CD4-positive, CD25-positive, alpha-beta regulatory T cell (primary cell): ENCODE measurements at places on chromosomes 5 and 9. TPM values are rescaled to one million over a fixed set of nuclear protein-coding genes. Genes with fewer than 3 reads are reported as not detected.
A peak's percentile ranks its signal among the peaks of the same experiment; 100 is the strongest.

Gene SLC46A2
- not detected for total RNA-seq

DNA sequence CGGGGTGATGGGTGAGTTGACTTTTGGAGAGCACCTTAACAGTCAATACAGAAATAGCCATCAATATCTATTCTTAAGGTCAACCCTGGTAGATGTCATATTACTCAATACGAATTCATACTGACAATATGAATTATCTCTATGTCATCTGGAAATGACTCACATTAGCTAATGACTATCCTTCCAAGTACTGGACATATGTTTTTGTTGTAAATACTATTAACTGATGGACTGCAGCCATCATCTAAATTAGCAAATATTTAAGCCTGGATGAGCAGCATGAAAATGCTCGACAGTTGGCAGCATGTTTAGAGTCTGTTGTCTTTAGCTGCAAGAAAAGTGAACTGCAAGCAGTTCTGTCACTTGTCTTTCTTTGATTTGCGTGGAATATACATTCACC lies 19.6 kb upstream of the ISOC1 start:
- H3K4me3 ChIP-seq: no peak overlapping the region
- no peak overlapping the region for H3K27ac ChIP-seq
- no peaks in the 10 kb centered on the region for H3K4me1 ChIP-seq
- peaks cover 6% of the 10 kb centered on the region for H3K27me3 ChIP-seq

- DNase-seq: no peak
- H3K27ac ChIP-seq: no peak overlapping the region
- no peak overlapping the region for H3K4me3 ChIP-seq
Measured at GRCh38 chr5:154727361-154727760, 27.8 kb upstream of the LARP1 start.

DNA sequence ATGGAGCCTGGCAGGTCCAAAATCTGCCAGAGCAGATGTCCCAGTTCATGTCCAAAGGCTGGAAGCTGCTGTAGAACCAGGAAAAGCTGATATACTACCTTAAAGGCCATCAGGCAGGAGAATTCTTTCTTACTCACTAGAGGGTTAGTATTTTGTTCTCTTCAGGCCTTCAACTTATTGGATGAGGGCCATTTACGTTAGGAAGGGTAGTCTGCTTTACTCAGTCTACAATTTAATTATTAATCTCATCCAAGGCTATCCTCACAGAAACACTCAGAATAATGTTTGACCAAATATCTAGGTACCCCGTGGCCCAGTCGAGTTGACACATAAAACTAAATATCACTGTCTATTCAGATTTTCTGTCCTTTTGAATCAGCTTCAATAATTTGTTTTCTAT lies 437.4 kb downstream of the TLE4 start:
- no peak for DNase-seq
- no peaks in the 10 kb centered on the region for H3K4me1 ChIP-seq
- H3K27me3 ChIP-seq: peaks cover 2% of the 10 kb centered on the region
- no peaks in the 10 kb centered on the region for H3K36me3 ChIP-seq
- H3K27ac ChIP-seq: no peak overlapping the region
- H3K4me3 ChIP-seq: no peak overlapping the region

Gene TRMO
- total RNA-seq: 47.1 TPM

GRCh38 chr5:10982626-10983025 lies 221.6 kb upstream of the DAP start:
- peaks cover 1% of the 10 kb centered on the region for H3K4me1 ChIP-seq
- no peak for DNase-seq
- no peaks in the 10 kb centered on the region for H3K27me3 ChIP-seq
- no peak overlapping the region for H3K27ac ChIP-seq

GRCh38 chr5:143471041-143471509 lies 67.6 kb upstream of the NR3C1 start:
- H3K4me1 ChIP-seq: no peaks in the 10 kb centered on the region
- H3K27ac ChIP-seq: no peak overlapping the region
- H3K4me3 ChIP-seq: no peak overlapping the region
- no peaks in the 10 kb centered on the region for H3K27me3 ChIP-seq

GRCh38 chr5:458547-459353 lies 15.8 kb downstream of the EXOC3 start:
- peak; percentile 53 for DNase-seq
- no peak overlapping the region for H3K27ac ChIP-seq
- peaks cover 3% of the 10 kb centered on the region for H3K4me1 ChIP-seq
- peaks cover 76% of the 10 kb centered on the region for H3K36me3 ChIP-seq
- H3K27me3 ChIP-seq: no peaks in the 10 kb centered on the region
- H3K4me3 ChIP-seq: no peak overlapping the region

Gene SNCAIP
- not detected for total RNA-seq

GRCh38 chr5:123151227-123151909 lies 62.3 kb downstream of the PRDM6 start:
- H3K27ac ChIP-seq: no peak overlapping the region
- no peaks in the 10 kb centered on the region for H3K4me1 ChIP-seq
- no peak overlapping the region for H3K4me3 ChIP-seq
- no peak for DNase-seq

Gene CDH6
- not detected for total RNA-seq

Gene ZSWIM6
- 12.2 TPM for total RNA-seq

GRCh38 chr5:40025586-40025985 lies 600.8 kb upstream of the DAB2 start:
- no peak for DNase-seq
- no peak overlapping the region for H3K27ac ChIP-seq
- no peaks in the 10 kb centered on the region for H3K27me3 ChIP-seq
- H3K4me3 ChIP-seq: no peak overlapping the region
- no peaks in the 10 kb centered on the region for H3K36me3 ChIP-seq
- no peaks in the 10 kb centered on the region for H3K4me1 ChIP-seq

DNA sequence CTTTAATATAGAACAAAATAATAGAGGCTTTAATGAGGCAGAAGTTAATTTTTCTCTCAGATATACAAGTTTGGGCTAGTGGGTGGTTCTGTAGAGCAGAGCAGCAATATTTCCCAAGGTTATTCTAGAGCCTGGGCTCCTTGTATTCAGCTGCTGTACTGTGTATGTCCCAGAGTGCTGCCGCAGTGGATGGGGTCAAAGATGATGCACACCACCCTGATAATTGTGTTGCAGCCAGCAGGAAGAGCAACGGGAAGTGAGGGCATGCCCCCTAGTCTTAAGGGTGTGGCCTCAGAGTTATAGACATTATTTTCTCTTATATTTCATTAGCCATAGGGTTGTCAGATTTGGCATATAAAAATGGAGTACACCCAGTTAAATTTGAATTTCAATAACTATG lies 23.9 kb upstream of the KIF4B start:
- no peaks in the 10 kb centered on the region for H3K36me3 ChIP-seq
- H3K27ac ChIP-seq: no peak overlapping the region
- H3K27me3 ChIP-seq: peaks cover 6% of the 10 kb centered on the region
- no peak for DNase-seq

Gene PCDHGA2
- total RNA-seq: not detected

- peak overlapping the region; percentile 77 for H3K4me3 ChIP-seq
- peaks cover 17% of the 10 kb centered on the region for H3K4me1 ChIP-seq
- H3K36me3 ChIP-seq: peaks cover 33% of the 10 kb centered on the region
- H3K27me3 ChIP-seq: no peaks in the 10 kb centered on the region
- DNase-seq: no peak
- peak overlapping the region; percentile 67 for H3K27ac ChIP-seq
Measured at GRCh38 chr9:131530546-131530919, 530 bp downstream of the UCK1 start.

- H3K27me3 ChIP-seq: peaks cover 2% of the 10 kb centered on the region
- H3K4me3 ChIP-seq: no peak overlapping the region
- no peaks in the 10 kb centered on the region for H3K36me3 ChIP-seq
- H3K4me1 ChIP-seq: no peaks in the 10 kb centered on the region
- H3K27ac ChIP-seq: no peak overlapping the region
- no peak for DNase-seq
Measured at GRCh38 chr9:90857091-90857490, 55.5 kb downstream of the SYK start.

DNA sequence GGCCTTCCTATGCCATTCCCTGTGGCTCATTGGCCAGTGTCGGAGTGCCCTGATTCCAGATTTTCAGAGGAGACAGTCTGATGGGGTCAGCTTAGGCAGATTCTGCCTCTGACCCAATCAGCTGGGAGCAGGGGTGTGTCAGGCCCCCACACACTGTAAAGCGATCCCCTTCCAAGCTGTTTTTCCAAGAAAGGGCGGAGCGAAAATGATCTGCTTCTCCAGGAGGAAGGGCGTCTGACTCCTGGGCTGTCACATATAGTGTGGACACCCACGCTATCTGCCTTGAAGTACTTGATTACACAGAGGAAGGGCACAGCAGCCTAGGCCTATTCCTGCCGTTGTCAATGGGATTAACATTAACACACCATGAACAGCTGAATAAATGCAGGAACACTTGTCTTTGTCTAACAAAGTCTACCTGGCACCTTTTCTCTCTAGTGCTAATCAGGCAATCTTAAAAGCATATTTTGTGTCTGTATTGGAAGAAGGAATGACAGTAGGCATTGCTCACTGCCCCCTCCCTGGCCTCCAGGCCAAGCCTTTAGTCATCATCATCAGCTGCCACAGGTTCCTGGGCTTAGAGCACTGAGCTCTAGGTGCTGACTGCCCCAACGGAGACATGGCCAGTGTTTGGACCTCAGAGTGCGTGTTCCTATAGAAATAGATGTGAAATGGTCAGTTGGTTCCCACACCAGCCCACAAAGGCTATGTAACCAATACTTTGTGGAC lies 218.7 kb downstream of the MELK start:
- no peak for DNase-seq
- H3K4me1 ChIP-seq: no peaks in the 10 kb centered on the region
- H3K36me3 ChIP-seq: no peaks in the 10 kb centered on the region
- H3K27ac ChIP-seq: no peak overlapping the region
- H3K4me3 ChIP-seq: no peak overlapping the region
- peaks cover 2% of the 10 kb centered on the region for H3K27me3 ChIP-seq

Gene PRELID2
- total RNA-seq: 3.1 TPM

GRCh38 chr5:141785135-141785534 lies 93.1 kb downstream of the PCDH1 start:
- no peaks in the 10 kb centered on the region for H3K36me3 ChIP-seq
- H3K4me1 ChIP-seq: no peaks in the 10 kb centered on the region
- peaks cover 2% of the 10 kb centered on the region for H3K27me3 ChIP-seq
- DNase-seq: no peak

Gene CYSRT1
- total RNA-seq: not detected

- no peaks in the 10 kb centered on the region for H3K36me3 ChIP-seq
- H3K4me1 ChIP-seq: no peaks in the 10 kb centered on the region
- H3K27me3 ChIP-seq: peaks cover 15% of the 10 kb centered on the region
- H3K27ac ChIP-seq: no peak overlapping the region
- no peak overlapping the region for H3K4me3 ChIP-seq
- no peak for DNase-seq
Measured at GRCh38 chr9:99732715-99733114, 89.0 kb upstream of the NR4A3 start.

Gene UAP1L1
- total RNA-seq: 14.8 TPM

Gene PCDHGA12
- not detected for total RNA-seq

DNA sequence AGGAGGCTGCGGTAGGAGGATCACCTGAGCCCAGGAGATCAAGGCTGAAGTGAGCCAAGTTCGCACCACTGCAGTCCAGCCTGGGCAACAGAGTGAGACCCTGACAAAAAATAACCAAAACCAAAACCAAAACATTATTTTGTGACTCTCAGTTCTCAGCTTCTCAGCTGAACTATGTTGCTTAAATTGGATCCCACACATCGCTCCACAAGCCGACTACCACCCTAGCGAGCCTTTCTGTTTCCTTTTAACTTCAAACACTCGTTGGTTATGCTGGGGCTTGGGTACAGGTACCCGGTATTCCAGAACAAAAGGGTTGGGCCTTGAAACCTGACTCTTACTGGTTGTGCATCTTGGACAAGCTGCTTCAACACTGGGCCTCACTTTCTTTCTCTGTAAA lies 3.8 kb upstream of the PTGS1 start:
- DNase-seq: no peak
- no peak overlapping the region for H3K4me3 ChIP-seq
- no peaks in the 10 kb centered on the region for H3K27me3 ChIP-seq

GRCh38 chr5:138755084-138755748 lies 2.0 kb downstream of the CTNNA1 start:
- no peaks in the 10 kb centered on the region for H3K27me3 ChIP-seq
- no peaks in the 10 kb centered on the region for H3K36me3 ChIP-seq
- no peak overlapping the region for H3K27ac ChIP-seq
- no peak overlapping the region for H3K4me3 ChIP-seq
- H3K4me1 ChIP-seq: peaks cover 21% of the 10 kb centered on the region

- H3K4me1 ChIP-seq: no peaks in the 10 kb centered on the region
- H3K27me3 ChIP-seq: no peaks in the 10 kb centered on the region
Measured at GRCh38 chr5:161387121-161387520, 159.4 kb downstream of the GABRB2 start.

- no peaks in the 10 kb centered on the region for H3K36me3 ChIP-seq
- no peak overlapping the region for H3K27ac ChIP-seq
- H3K27me3 ChIP-seq: no peaks in the 10 kb centered on the region
- DNase-seq: no peak
- H3K4me1 ChIP-seq: no peaks in the 10 kb centered on the region
Measured at GRCh38 chr9:27719711-27720110, 146.4 kb upstream of the C9orf72 start.

- H3K36me3 ChIP-seq: no peaks in the 10 kb centered on the region
- H3K4me3 ChIP-seq: no peak overlapping the region
- DNase-seq: no peak
- no peak overlapping the region for H3K27ac ChIP-seq
Measured at GRCh38 chr9:78590068-78590467, 293.1 kb downstream of the PSAT1 start.

DNA sequence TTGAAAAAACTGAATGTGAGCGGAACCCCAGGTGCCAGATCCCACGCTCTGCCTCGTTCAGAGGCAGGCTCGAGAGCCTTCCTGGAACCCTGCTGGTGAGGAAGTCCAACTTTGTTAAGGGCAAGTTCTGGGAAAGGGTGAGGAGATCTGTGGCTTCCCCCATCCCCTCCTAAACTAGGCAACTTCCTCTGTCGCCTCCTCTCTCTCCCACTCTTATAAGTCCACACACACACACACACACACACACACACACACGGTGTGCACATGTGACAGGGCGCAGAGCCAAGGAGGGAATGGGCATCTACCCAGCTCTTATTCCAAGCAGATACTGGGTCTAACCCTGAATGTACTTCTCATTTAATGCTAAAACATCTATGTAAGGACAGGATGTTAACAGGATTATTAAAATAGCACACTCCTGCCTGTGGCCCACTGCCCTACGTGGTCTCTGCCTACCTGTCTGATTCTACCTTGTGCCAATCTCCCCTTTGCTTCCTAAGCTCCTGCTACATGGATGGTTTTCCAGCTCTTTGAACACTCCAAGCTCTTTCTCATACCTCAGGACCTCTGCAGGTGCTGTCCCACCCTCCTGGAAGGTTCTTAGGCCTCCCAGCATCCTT lies 72.4 kb upstream of the FBXW11 start:
- no peak overlapping the region for H3K4me3 ChIP-seq
- H3K27ac ChIP-seq: no peak overlapping the region
- peaks cover 86% of the 10 kb centered on the region for H3K36me3 ChIP-seq
- H3K4me1 ChIP-seq: no peaks in the 10 kb centered on the region

GRCh38 chr5:94309141-94309540 lies 309.3 kb downstream of the KIAA0825 start:
- H3K27ac ChIP-seq: no peak overlapping the region
- no peaks in the 10 kb centered on the region for H3K27me3 ChIP-seq
- no peaks in the 10 kb centered on the region for H3K36me3 ChIP-seq
- H3K4me3 ChIP-seq: no peak overlapping the region
- no peaks in the 10 kb centered on the region for H3K4me1 ChIP-seq
